ENCODE measurements at places on chromosomes 3 and 15.

DNA sequence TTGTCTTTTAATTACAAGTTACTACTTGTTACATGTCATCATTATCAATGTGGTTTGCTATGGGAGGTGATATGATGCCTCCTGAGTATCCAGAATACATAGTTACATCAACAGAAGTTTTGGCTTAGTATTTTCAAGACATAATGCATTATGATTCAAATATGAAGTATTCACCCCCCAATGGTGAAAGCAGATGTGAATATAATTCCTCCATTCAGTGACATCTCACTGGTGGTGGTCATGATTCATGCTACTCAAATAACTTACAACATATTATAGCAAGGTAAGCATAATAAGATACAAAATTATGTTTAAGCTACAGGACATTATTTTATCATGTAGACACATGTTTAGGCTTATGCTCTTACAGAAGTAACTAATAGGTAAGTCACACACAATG is 34.9 kb upstream of the TTBK2 start:
- peak; percentile 25 for DNase-seq

DNA sequence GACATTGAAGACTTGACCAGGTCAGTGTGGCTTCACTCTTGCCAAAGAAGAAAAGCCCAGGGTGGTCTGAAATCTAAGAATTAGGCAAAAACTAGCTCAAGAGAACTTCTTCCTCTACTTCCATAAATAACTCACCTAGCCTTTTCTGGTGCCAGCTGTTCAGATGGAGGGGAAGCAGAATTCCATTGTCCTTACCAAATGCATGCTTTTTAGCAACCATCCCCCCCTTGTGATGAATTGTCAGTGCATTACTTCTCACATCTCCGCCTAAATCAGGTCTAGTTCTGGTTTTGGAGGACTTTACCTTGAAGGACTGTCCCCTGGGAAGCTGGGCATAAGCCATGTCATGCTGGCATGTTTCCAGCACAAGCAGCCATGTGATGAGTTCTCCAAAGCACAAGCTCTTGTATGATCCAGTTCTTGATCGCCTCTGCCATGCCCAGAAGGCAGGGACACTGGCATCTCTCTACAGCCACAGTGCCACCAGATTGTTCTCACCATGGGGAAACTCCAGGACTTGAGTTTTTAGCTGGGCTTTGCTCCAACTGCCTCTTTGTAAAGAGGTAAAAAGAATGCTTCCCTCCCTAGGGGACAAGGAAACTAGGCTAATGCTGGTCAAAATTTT is 96.4 kb upstream of the IL12A start:
- no peak for DNase-seq

DNA sequence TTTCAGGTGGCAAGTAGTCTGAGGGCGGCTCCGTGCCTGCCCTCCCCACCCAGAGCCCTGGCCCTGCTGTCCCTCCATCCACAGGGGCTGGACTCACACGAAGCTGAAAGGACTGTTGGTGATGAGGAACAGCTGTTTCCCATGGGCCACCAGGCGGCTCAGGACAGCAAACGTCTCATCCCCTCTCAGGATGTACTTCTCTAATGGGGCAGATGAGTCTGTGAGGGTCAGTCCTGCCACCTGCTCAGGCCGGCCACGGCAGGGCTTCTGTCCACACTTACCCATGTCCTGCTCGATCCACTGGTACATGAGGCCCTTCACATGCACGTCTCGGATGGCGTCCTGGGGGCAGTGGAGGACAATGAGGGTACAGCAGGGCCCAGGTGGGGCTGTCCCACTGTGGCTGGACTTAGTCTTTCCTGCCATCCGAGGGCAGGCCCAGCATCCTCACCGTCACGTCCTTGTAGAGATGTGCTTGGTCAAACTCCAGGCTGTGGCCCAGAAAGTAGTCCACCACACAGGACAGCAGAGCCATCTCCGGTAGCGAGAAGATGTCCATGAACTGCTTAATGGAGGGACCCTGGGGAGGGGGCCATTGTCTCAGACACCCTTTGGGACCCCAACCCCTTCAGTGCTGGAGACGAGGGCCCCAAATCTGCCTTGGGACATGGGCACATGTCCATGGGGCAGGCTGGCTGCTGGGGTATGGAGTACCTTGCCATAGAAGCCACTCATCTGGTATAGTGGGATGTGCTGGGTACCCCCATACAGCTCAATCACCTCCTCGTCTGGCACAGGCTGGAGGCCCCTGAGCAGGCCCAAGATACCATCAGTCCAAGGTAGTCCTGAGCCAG is 5.7 kb downstream of the NT5DC2 start:
- DNase-seq, result no peak

DNA sequence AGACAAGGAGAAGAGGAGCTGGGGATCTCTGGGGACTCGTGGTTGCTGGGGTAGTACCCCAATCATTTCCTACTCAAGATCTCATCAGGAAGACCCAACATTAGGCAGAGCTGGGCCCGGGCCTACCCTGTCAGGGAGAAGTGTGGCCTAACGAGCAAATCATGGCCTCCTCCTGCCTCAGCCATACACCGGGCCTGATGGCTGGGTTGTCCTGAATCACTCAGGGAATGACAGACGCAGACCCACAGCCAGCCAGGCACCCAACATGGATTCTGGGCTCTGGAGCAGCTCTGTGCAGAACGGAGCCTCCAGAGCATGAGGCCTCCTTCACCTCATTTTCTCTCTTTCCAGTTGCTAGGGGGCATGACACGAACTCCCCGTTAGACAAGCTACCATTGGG is 19.7 kb downstream of the ITGA11 start:
- no peak for DNase-seq

- no peak for DNase-seq
Observed at GRCh38 chr15:57215326-57215725, 161.0 kb upstream of the CGNL1 start.

DNA sequence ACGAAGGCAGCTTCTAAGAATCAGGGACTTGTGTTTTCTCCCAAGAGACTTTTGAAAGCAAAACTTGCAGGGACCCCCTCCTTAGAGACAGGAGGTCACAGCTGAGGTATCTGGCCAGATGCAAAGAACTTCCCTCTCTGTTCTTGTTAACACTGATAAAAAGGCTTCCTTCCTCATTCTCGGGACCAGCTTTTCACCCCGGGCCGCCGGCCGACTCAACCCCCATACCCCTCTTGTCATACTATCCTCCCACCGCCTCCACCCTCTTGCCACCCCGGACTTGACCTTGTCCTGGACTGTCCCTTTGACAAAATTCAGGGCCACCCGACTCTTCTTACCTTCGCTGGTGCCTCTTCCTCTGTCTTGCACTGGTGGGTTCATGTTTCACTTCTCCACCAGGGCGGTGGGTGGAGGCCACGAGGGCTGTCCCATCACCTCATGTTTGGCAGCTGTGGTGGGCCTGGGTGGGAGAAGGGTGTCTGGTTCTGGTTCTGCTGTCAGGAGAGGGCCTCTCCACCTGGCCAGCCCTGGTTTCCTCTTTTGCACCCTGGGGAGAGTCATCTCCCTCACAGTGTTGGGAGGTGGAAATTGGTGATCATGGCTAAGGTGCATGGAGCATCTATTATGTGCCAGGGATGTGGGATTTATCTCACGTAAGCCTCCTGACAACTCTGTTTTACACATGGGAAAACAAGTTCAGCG is 32.5 kb downstream of the BHLHE40 start:
- DNase-seq, result no peak

DNA sequence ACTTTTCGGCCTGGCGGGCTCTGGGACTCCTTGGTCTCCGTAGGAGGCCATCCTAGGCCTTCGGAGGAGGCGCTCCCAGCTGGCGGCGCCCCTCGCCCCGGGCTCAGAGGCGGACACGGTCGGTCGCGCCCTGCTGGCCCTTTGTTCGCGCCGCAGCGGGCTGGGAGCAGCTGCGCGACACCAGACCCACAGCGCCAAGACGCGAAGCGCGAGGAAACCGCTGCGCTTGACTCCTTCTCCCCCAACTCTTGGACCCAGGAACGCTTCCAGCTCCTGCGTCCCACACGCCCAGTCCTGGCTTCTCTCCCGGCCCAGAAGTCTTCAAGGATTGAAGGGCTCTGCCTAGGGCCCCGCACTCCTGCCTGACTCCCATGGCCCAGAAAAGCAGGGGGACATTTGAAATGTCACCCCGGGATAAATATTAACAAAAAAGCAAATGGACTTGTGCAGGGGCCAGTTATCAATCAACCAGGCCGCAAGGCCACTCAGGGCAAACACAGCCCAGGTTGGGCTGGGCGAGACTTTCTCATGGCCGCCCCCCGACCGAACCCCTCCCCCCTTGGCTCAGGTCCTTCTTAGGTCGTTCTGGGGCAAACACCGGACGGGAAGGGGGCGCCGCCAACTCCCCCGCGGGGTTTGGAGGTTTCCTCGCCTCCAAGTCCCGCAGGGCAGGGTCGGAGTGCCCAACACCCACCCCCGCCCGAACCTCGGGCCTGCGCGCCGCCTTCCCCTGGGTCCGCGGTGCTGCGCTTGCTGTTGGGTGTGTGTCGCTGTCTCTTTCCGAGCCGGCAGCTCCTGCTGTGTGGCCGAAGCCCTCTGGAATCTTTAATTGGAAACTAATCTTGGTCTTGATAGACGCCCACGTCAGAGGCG is 5.1 kb downstream of the ONECUT1 start:
- DNase-seq, result no peak

DNA sequence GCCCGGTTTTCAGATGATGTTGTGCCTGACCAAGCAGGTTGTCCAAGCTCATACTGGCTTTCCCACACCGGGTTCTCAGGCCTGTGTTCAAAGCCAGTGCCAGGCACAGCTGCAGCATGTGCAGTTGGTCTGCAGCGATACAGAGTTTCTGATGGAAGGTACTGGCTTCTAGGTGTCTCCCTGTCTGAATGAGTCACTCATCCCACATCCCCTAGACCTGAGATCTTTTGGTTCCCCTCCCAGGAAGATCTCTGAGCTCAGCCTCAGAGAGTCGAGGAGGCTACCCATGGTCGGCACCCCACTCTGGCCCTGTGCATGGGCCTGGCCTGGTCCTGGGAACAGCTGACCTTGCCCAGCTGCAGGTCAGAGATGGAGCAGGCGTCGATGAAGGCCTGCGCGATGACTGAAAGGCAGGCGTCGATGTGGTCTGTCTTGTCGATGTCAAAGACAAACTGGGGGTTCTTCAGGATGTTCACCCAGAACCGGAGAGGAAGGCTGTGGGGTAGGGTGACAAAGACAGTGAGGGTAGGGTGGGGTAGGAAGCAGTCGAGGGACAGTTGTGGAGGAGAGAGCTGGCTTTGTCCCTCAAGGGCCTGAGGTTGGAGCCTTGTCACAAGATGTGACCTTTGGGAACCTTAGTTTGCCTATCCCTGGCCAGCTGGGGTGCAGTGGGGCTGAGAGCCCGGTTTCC is 15.3 kb downstream of the H1-8 start:
- peak; percentile 49 for DNase-seq

- DNase-seq, result no peak
Observed at GRCh38 chr3:196141866-196142201, 59.9 kb upstream of the TFRC start.

DNA sequence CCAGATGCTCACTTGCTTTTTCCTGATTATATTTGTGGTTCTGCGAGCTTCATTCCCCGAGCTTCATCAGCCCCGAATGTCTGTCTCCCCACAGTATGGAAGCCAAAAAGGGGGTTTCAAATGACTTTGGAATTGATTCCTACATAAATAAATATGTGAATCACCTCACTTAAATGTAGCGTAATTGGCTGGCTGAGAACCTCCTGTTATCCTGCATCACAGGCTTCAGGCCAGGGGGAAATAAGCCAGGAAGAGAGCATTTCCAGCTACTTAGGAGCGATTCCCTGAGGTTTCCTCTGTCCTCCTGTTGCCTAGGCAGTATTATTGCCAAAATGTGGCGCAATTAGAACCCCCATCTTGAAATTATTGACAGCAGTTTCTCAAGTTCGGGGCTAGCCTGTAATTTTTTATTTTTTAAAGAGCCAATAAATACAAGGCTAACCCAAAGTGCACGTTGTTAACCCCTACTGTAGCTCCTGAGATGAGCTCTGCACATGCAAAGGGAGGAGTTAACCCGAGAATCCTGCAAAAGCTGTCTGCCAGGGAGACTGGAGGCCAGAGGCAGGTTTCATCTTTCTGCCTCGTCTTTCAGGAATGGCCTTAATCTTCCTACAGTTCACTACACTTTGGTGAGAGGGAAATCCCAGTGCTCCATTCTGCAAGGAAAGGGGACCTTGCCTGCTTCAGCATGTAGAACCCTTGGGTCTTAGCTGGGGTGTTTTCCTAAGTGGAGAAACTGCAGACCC is 148.2 kb downstream of the ADAMTS9 start:
- DNase-seq, result no peak

DNA sequence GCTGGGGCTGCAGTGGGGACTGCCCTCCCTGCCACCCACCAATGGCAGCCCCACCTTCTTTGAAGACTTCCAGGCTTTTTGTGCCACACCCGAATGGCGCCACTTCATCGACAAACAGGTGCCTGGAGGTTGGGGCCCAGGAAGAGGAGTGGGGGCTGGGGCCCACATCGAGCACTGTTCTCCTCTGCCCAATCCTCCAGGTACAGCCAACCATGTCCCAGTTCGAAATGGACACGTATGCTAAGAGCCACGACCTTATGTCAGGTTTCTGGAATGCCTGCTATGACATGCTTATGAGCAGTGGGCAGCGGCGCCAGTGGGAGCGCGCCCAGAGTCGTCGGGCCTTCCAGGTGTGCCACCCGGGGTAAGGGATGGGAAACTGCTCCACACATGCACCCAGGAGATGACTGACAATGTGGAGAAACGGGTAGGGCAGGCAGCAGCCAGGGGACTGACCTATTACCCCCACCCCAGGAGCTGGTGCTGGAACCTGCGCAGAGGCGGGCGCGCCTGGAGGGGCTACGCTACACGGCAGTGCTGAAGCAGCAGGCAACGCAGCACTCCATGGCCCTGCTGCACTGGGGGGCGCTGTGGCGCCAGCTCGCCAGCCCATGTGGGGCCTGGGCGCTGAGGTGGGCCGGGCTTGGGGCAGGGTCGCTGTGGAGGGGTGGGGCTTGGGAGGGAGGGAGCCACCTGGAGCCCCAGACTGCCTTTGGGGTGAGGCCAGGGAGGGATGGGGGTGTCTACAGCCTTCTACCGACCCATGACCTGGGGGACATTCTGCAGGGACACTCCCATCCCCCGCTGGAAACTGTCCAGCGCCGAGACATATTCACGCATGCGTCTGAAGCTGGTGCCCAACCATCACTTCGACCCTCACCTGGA is 22.9 kb downstream of the NBEAL2 start:
- DNase-seq, result no peak

- DNase-seq, result no peak
Observed at GRCh38 chr15:85356276-85356675, 24.1 kb upstream of the AKAP13 start.
